Fibroblast of skin of right biceps (primary cell): ENCODE measurements at places on chromosomes 1 and 21.
A peak's percentile ranks its signal among the peaks of the same experiment; 100 is the strongest.

GRCh38 chr1:23561813-23562100 lies 2.5 kb upstream of the ID3 start:
- DNase-seq: peak; percentile 55

DNA sequence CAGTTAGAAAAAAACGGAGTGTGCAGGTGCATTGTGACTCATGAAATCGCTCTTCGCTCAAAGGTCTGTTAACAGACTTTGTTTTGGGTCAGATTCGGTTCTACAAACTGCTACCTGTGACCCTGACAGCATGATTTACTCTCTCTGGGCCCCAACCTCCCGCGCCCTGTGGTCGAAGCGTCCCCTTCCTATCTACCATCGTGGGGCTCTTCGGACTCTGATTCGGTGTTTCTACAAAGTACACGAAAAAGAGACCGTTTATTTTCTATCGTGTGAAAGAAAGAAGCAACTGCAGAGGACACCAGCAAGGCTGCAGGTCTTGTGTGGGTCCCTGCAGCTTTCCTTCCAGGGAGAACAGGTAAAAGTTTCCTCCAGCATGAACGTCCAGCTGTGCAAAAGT lies 29.4 kb upstream of the SLC19A1 start:
- no peak for DNase-seq

- no peak for DNase-seq
Measured at GRCh38 chr1:22262583-22262982, 119.7 kb upstream of the WNT4 start.

- DNase-seq: no peak
Measured at GRCh38 chr1:151032164-151032563, 4.2 kb upstream of the BNIPL start.

DNA sequence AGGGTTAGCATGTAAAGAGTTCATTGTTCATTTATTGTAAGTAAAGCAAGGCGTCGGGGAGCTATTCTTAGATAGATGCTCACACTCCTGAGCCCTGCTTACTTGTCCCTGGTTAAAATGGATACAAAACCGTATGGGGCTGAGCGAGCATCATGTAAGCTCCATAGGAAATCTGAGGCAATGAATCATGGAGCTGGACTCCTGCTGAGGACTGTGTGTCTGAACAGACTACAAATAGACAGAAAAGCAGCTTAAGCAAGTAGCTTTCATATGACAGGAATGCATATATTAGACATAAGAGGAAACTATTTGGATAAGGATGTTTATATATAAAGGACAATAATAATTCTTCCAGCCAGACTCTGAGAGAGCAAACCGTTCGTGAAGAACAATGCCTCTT lies 604.9 kb upstream of the PTBP2 start:
- peak; percentile 4 for DNase-seq
